Lung (tissue), 17 donors: ENCODE measurements at places on chromosomes 5 and 9. TPM values are rescaled to one million over a fixed set of nuclear protein-coding genes. Genes with fewer than 3 reads are reported as not detected.
A peak's percentile ranks its signal among the peaks of the same experiment; 100 is the strongest.

DNA sequence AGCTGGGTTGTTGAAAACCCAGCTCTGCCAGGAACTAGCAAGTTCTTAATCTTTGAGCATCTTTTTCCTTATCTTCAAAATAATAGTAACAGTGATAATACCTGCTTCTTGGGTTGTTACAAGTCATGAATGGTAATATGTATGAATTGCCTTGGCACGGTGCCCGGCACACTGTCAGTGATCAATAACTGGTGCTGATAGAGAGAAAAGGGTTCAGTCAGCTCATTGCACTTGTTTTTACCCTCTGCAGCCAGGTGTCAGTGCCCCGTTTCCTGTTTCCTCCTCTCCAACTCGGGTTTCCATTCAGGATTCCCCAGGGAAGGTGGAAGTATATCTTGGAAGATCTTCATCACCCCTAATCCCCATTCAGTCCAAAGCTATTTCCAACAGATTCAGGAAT, 15.8 kb upstream of the NIPAL4 start:
- DNase-seq: no peak

DNA sequence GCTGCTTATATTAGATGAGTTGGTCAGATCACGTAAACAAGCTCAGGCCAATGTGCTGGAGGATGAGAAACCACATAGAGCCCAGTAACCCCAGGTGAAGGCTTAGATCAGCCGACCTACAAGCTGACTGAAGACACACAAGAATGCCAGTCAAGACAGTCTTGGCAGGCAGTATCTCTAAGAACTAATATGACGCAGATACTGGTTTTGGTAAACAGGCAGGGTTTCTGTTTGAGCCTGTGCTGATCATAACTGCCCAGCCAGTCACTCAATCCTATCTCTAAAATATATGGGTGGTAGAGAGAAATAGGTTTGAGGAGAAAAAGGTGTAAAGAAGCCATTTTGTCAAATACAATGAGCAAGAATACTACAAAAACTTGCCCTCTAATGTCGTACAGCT, 7.8 kb upstream of the RIGI start:
- DNase-seq: no peak

- no peak for DNase-seq
These were observed 2.7 kb downstream of the OR2V2 start for GRCh38 chr5:181149806-181150733.

DNA sequence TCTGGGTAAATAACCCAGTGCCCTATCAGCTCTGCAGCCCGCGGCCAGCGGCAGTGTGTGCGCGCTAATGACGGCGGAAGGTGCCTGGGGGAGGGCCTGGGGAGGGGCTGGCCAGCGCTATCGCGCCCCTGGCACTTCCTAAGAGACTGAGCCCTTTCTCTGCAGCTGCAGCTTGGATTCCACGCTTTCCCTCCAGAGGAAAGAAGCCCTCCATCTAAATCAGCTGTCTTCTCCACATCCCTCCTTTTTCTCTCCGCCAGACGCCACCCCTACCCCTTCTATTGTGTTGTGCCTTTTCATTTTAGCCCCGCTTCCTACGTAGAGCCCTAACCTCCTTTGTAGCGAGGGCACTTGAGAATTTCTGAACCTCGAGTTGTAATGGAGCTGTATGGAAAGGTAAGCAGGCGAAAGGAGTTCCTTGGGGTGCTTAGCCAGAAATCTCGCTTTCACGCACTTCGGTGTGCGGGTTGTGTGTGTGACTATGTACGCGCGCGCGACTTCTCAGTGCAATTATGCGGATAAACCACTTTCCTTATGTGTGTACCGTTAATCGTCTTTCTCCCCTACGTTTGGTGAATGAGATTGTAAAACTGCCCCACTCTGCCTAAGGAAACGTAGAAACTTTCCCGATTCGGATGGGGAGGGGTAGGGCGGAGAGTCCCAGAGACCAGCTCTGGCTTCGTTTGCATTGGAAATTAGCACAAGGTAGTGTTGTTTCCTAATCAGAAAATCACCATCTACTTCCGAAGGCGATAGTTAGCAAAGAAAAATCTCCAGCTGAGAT, 664 bp upstream of the RAB3C start:
- peak; percentile 40 for DNase-seq

DNA sequence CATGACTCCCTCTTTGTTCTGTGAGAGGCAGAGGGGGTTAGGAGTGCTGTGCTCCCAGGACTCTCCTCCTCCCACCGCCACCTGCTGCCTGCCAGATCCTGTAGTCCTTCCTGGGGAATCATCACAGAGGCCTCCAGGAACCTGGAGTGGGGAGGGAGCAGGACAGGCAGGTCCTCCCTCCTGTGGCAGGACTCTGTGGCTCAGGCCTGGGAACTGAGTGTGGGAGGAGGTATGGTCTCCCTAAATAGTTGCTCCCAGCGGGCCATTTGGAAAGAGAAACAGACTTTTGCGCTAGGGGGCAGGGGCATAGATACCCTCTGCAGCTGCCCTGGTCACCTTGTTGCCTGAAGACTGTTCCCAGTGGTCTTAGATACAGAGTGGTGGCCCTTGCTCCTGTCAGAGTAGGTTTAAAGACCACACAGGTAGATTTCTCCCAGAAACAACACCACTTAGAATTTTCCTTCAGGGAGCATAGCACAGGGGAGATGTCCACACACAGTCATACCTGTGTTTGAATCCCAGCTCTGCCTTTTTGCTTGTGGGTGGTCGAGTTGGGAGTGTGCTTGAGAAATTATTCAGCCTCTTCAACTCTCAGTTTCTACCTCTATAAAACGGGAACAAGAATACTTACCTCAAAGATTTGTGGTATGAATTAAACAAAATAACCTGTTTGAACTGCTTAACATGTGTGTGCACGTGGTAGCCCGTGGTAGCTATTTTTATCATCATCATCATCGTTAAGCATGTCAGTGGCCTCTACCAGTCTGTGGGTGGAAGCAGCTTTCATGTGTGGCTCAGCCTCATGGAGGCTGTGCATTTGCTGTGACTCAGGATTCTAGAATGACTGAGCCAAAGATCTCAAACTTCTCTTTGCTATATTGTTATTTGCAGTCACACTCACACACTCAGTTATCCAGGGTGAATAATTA, 55.8 kb downstream of the SLC22A5 start:
- no peak for DNase-seq

DNA sequence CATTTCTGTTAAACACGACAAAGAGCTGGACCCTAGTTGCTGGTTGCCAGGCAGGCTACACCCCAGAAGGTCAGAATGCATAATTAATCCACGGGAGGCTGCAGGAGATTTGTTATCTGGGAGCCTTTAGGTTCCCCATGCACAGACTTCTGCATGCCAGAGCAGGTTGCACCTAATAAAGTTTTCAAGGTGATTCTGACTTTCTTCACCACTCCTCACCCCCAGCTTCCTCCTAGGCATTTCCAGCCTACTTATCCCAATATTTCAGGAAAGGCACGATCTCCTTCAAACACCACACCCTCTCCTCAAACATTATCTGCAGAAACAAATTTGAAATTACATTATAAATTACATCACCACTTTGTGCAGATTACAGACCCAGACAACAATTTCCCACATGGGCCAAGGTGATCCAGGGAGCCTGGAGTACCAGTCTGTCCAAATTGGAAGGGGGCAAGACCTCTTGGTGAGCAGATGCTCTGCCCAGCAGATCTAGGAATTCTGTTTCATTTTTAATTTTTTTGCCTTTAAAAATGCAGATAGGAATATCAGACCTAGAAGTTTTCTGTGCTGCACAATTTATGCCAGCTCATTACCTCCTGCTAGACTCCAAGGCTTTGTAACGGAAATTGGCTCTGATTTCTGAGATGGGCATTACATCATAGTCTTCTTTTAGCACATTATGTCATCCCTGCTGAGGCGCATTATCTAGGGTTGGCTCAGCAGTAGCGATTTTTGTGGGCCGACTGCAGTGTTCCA, 363.4 kb upstream of the SLC30A5 start:
- peak; percentile 63 for DNase-seq

DNA sequence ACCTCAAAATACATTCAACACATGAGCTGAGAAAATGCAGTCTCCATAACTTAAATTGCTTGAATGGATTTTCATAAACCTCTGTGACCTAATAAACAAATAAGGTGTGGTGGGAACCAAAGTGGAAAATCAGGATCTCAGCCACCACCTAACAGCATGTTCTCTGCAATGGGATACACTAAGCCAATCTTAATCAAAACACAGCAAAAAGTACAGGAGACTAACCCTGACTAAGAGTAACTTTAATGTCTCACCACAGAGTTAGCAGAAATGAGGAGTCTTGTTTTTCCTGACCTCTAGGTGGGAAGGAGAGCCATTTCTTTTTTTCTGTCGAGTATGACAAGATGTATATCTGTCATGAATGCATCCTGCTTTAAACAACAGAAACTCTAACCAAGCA, 48.5 kb downstream of the PLK2 start:
- DNase-seq: no peak

- DNase-seq: no peak
These were observed 293.8 kb downstream of the SLIT3 start for GRCh38 chr5:169006842-169007790.

DNA sequence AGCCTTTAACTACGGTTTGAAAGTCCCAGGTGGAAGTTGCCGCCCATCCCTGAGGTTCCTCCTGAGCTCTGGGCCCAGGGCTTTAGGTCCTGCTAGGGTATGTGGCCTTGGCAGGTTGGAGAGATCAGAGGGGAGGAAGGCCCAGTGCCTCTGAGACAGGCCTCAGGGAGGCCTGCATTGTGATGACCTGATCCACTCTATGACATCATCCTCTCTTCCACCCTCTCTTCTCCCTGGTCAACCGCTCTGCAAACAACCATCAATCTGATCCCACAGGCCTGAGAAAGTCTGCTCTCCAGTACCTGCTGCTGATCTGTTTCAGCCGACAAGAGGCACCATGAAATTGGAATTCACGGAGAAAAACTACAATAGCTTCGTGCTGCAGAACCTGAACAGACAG, at the start of gene CCIN:
TSS of gene CCIN (plus strand) at position 223 of the 400 bp plus-strand sequence. CDS start at position 338, 115 bp downstream.
- no peak for DNase-seq

RPS23 gene
- total RNA-seq: 1,189 TPM

DNA sequence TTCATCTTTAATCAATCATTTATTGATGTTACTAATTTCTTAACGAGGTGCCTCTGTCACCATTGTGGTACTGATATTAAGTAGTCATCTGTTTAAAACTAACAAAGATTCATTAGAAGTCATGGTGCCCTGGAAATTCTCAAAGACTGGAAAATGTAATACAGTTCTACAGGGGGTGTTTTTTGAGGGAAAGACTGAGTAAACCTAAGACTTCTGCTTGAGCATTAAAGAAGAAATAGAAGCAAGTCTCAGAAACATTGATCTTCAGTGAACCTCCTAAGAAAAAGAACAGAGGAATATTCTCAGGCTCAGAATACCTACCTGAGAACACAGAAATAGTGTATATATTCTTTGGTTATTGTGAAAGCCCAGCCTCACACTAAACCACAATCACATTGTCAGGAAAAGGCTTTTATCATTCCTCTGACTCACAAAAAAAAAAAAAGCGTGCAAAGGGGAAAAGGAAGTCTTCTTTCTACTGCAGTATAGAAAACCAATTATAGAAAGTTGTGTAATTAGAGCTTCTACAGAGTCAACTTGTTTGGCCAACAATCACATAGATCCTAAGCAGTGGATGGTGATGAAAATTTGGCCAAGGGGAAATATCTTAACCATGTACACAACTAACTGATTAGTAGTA, 60.8 kb downstream of the HINT1 start:
- DNase-seq: no peak

WDR41 gene
- 81.4 TPM for total RNA-seq

PCDHA1 gene
- not detected for total RNA-seq

DNA sequence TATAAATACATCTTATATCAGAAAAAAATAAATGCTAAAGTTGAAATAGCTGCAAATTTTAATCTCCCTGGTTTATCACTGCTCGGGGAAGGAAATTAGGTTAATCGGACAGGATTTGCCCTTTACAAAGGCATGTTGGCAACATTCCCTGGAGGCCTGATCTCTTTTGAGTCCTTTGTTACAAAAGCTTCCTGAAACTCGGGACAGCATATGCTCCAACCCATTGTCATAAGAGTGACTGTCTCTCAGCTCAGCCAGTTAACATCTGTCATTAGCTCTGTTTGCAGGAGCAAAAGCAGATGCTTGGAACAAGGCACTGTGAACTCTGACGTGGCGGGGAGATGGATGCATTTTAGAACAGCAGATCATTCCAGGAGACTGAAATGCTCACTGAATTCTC, 80.6 kb downstream of the MYO10 start:
- DNase-seq: peak; percentile 73

TLX3 gene
- total RNA-seq: not detected

DNA sequence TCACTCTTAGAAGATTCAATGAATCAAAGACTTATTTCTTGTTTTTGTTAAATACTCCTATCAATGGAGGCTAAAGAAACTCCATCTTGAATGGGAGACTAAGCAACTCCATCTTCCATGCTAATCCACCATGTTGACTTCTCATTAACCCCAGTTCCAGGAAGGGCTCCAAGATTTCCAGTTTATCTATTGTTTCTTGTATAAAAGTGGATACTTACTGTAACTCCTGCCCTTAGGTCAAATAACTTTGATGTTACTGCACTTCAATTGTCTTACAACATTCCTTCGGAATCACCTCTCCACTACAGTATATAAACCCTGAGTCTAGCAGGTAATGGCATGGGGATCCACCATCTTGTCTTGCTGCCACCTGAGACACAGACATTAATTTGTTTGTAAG, 63.0 kb downstream of the PUM3 start:
- DNase-seq: no peak

- no peak for DNase-seq
These were observed 32.1 kb downstream of the PROP1 start for GRCh38 chr5:177963966-177964365.

DNA sequence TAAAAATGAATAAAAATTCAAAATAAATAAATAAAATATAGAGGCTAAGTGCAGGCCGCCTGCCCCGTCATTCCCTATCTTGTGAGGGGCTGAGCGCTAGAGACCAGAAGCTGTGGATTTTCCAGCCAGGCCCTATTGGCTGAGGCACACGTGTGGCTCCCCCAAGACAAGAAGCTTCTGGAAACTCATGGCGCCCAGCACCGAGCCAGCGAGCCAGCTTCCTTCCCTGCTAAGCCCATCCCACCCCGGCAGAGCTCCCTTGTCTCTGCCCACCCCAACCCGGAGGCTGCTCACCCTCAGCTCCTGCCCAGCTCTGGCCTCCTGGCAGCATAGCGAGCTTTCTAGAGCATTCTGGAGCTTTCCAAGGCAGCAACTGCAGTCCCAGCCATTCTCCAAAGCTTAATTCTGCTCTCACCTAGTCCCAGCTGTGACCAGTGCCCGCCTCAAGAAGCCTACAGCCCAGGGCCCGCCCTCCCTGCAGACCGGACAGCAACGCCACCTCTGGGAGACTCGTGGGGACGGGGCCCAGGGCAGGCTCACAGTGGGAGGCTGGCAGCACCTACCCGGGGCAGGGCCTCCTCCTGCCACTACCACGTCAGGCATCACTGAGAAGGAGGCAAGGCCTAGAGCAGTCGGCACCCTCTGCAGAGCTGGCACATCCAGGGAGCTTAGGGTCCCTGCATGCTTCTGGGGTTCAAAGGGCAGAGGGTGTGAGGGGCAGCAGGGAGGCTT, 23.2 kb upstream of the TMEM250 start:
- no peak for DNase-seq

ATP6V1G1 gene
- total RNA-seq: 187 TPM
